ENCODE measurements at places on chromosomes 1 and 21.

DNA sequence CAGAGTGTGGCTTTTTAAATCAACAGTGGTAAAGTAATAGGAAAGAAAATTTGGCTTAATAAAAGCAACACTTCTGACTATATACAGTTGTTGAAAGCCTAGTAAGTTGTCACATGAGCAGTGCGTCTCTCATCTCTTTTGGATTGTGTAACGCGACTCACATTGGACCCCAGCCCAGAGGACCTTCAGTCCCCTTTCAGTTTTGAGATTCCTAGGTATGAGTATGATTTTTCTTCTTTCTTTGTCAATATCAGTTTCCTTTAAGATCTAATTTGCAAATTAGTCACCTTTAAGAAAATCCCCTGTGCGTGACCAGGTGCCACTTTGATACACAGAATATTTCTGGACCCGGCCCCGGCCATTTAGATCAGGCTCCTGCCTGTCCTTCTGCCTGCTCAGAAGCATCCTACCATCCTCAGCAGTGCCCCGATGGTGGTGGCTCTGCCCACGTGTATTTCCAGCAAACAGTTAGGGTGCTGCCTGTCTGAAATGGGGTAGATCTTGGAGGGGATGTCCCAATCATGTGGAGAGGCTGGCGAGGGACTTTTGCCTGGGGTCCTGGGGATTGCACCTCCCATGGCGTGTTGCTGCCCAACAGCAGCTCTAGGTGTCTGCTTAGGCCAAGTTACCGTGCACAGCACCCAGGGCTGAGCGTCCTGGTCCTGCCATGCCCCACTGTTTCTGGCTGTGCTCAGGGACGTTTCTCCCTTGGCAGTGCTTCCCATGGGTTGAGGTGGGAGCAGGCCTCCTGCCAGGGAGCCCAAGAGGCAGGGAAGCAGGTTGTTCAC lies 21.1 kb downstream of the SNAP47 start:
- DNase-seq = no peak

- DNase-seq = no peak
Observed at GRCh38 chr1:234926559-234927311, 201.9 kb downstream of the TOMM20 start.

DNA sequence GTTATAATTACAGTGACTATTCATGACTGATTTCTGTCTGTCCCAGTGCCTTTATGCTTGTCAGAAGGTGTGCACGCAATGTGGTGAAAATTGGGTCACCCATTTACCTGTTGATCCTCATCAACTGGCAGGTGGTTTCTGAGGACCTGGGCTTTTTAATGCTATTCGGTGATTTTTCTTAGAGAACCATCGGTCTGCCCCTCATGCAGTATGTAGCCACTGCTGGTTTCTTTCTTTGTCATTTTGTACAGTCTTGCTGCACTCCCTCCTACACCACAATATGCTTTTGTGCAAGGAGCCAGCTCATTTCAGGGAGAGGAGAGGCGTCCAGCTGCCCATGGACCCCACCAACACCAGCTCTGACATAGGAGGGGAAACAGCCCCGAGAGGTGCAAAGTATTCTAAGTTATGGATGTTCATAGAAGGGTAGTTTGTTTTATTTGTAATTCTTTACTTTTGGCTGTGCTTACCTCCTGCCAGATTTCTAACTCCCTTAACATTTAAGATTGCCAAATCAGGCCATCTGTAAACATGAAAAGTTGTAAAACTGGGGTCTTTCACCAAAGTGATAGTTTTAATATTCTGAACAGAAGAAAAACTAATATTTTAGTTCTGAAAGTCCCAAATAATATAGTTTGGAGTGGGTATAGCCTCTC lies 325.3 kb downstream of the PTBP2 start:
- DNase-seq = no peak

- DNase-seq = no peak
Observed at GRCh38 chr1:199956005-199956404, 71.5 kb upstream of the NR5A2 start.

DNA sequence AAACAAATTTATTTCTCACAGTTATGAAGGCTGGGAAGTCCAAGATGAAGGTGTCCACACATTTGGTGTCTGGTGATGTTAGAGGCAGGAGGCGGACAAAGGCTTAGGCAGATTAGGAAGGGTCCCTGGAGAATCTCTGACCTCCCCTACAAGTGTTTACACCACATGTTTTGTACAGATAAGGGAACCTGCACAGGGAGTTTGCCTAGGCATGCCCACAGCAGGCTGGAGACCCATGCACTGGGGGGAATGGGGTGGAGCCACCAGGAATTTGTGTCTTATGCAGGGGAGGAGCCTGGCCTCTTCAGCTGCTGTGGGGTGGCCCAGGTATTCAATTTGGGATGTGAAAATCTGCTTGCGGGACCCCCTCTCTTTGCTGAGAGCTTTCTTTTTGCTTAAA lies 131.3 kb downstream of the PATJ start:
- DNase-seq = no peak

GRCh38 chr1:207831517-207832327 lies 79.2 kb downstream of the CD34 start:
- no peak for DNase-seq

GRCh38 chr1:231952154-231952553 lies 325.6 kb downstream of the DISC1 start:
- no peak for DNase-seq

- DNase-seq = no peak
Observed at GRCh38 chr1:108505763-108506070, 54.2 kb upstream of the EEIG2 start.

DNA sequence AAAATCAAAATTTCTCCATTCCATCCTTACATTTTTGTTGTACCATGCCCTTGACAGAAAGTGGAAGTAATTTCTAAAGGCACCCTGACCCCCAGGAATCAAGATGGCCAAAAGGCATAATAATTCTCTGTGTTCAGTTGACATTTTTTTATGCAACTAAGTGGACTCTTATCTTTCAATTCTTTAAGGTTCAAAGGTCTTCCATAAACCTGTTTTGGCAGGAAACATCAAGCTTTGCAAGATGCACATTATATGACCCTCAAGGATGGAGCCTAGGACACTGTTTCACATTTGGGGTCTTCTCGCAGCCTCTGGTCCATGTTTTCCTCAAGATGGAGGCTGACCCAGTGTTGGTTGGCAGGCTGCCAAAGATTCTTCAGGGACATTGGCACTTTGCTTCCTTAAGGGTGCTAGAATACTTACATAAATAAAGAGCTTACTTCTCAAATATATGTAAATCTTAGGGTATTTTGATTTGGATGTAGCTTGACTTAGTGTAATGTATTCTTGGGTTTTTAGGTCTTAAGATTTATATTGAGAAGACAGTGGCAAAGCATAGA lies 48.0 kb upstream of the COG2 start:
- no peak for DNase-seq

- no peak for DNase-seq
Observed at GRCh38 chr1:228964178-228965089, 229.2 kb downstream of the RHOU start.

DNA sequence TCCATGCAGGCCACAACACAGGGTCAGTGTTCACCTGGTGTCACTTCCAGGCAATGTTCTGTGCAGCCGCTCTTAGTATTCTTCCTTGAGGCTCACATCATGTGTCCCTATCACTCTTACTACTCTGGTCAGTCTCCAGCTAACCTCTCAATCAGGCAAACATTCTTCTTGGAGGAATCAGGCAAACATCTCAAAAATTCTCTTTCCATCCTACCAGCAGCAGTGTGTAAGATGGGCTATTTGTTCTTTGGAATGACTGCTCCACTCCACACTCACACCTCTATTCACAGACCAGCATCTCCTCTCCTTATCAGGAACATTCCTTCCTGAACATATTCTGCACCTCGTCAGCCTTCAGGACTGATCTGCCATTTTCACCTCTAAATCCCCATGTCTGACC lies 4.0 kb downstream of the S100A7A start:
- no peak for DNase-seq

GRCh38 chr1:33368431-33368830 lies 47.5 kb upstream of the A3GALT2 start:
- DNase-seq = no peak

DNA sequence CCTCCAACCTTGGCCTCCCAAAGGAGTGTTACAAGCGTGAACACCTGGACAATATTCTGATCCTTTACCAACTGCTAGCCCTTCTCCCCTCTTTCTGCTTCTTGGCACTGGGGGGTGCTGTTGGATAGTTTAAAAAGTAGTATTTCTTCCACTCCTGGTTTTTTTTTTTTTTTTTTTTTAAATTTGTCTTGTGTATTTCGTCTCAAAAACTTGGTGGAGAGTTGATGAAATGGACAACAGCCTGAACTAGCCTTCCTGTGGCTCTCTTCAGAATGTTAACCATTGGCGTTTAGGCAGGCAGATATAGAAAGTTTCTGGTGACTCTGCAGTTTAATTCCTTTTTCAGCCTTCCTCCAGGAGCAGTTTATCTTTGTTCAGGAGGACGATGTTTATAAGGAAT lies 69.7 kb upstream of the USP24 start:
- peak; percentile 32 for DNase-seq

DNA sequence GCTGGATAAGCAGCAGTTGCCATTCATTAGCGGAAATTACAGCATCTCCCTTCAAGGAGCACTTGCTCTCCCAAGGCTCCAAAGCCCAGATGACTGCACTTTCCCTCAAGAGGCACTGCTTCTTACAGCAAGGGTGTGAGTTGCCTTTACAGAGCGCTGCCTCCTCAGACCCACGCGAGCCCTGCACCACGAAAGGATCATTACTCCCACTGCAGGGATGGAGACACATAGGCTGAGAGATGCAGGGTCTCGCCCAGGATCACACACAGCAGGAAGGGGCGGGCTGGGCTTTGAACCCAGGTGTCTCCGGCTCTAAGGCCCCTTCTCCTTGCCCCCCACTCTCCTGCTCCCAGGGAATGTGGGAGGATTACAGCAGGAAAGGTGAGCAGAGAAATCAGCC lies 405.5 kb downstream of the MATN1 start:
- DNase-seq = no peak

DNA sequence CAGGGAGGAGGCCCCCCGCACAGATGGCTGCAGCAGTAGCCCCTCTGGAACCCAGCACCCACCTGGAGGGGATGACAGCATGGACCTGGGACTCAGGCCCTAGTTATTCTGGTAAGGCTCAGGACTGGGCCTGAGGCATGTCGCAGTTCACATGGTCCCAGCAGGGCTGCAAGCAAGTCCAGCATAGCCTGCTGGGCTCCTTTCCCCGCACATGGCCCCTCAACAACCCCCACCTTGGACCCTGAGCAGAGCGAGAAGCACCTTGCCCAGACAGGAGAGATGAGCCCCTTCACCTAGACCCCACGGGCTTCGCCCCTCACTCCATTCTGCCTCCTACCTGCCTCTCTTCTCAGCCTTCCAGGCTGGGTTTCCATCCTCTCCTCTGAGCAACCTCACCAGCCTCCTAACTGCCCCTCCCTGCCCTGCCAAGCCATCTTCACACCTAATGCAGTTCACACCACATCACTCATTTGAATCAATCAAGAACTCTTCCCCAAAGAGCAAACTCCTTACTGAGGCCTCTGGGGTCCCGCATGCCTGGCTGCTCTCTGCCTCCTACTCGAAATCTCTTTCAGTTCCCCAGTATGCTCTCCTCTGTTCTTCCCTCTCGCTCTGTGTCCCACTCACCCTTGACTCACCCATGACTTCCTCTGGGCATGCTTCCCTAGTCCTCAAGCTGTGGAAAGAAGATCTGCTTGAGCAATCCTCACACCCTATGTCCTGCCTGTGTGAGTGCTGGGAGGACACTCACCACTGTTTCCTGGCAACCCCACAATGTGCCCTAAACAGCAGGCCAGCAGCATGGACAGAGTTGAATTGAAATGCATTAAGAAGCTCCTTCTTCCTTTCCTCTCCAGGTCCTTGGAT lies 9.4 kb upstream of the THEMIS2 start:
- DNase-seq = no peak

DNA sequence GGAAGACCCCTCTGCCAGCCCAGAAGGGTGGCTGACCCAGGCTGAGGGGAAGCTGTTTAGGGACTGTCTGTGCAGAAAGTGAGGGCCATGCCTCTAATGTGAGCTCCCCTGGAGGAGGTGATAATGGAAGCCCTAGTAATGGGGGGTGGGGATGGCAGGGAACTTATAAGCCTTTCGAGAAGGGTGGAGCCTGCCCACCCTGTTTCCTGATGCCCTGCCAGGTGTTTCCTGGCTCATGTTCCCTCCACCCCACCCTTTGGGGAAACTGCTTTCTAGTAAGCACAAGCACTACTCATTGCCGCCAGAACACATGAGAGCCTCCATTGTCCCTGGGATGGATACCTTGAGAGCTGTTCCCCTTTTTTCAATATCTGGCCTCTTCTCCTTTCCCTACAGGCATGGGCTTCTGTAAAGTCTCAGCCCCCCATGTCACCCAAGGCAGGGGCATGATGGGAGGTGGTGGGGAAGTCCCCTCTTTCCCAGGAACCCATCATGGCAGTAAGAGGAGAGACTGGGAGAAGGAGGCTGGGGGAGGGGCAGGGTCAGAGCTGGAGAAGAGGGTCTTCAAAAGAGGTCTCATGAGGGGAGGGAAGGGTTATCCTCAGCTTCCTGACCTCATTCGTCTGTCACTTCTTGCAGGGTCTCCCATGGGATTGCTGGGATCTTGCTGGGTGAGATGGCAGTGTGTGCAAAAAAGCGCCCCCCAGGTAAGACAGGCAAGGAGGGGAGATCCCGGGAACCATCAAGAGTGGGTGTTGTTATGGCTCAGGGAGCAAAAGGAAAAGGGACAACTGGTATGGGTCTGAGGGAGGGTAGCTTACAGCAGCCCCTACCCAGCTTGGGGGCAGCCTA lies 2.4 kb downstream of the ATP8B2 start:
- DNase-seq = no peak

DNA sequence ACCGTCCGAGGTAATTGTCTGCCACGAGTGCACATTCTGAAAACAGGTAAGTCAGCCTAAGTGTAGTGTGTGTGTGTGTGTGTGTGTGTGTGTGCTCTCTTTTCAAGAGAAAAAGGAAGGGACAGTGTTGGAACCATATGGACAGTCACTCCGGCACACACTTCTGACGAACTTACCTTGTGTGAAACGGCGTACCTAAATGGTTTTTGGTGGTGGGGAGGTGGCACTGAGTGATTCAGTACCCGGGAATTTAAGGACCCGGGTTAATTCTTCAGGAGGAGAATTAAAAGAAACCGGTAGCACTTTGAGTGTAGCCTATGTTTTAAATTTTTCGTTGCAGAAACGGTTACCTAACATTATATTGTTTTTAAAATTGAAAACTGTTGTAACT lies 286 bp downstream of the ODR4 start:
- no peak for DNase-seq

DNA sequence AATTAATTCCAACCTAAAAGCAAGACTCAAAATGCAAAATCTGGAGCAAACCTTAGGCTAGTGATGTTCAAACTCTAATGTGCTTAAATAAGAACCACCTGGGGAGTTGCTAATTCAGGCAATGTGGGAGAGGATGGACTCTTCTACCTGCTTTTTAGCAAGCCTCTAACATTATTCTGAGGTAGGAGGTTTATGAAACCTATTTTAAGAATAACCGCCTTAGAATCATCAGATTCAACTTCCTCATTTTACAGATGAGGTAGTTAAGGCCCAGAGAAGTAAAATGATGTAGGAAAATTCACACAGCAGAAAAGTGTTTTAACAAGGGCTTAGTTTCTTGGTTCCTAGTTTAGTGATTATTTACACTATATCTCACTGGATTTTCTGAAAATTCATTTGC lies 8.6 kb upstream of the NTNG1 start:
- DNase-seq = no peak

Measured in right renal cortex interstitium (tissue), 3 donors.